ENCODE measurements at places on chromosomes 12 and 14. TPM values are rescaled to one million over a fixed set of nuclear protein-coding genes. Genes with fewer than 3 reads are reported as not detected.

DNA sequence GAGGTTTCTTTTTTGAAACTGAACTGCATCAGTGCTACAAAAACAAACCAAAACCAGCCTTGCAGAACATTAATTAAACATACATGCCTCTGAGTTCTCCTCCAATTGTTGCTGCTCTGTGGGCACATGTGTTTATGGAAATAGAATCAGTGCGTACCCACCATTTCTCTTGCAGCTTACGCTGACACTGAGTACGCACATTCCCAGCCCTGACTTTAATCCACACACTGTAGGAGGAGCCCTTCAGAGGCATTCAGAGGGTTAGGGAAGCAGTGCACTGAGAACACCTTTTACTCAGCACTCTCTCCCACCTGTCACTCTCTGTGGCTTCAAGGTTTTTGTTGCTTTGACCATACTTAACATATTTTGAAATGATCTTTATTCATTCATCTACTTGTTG, 250.5 kb upstream of the PWP1 start:
- DNase-seq, result no peak

DNA sequence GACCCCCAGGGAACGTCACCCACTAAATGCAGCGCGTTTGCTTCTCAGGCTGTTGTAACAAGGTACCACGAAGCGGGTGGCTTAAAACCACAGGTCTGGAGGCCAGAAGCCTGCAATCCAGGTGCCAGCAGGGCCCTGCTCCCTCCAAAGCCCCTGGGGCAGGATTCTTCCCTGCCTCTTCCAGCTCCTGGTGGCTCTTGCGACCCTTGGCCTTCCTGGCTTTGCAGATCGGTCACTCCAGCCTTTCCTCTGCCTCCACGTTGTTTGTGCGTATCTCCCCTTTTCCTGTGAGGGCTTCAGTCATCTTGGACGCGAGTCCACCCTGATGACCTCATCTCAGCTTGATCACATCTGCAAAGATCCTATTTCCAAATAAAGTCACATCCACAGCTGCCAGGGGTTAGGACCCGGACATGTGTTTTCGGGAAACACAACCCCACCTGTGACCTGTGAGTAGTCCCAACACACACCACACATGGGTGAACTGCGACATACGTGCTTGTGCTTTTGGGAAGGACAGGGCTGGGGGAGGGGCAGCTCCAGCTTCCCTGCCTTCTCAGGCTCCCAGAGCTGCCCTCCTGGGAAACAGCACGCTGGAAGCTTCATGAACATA, 114.5 kb upstream of the NCOR2 start:
- no peak for DNase-seq

The LRP1-AS gene
- total RNA-seq, result not detected

The SLC41A2 gene
- total RNA-seq, result 2.9 TPM

Measured in activated CD8-positive, alpha-beta T cell treated with anti-CD3 and anti-CD28 coated beads, Interleukin-2, amount 10 ng/mL, durations not matched to agents 7 days and 5 days (primary cell).